Peyer's patch (tissue), 4 donors: ENCODE measurements at places on chromosomes 5 and 9. TPM values are rescaled to one million over a fixed set of nuclear protein-coding genes. Genes with fewer than 3 reads are reported as not detected.
A peak's percentile ranks its signal among the peaks of the same experiment; 100 is the strongest.

SLU7 gene
- total RNA-seq: 45.5 TPM

PKD2L2 gene
- not detected for total RNA-seq

LCN15 gene
- total RNA-seq: 1.5 TPM

PCDHGA3 gene
- 0.40 TPM for total RNA-seq

NXNL2 gene
- total RNA-seq: not detected

B4GALT7 gene
- total RNA-seq: 25.6 TPM

IFNK gene
- total RNA-seq: not detected

DNA sequence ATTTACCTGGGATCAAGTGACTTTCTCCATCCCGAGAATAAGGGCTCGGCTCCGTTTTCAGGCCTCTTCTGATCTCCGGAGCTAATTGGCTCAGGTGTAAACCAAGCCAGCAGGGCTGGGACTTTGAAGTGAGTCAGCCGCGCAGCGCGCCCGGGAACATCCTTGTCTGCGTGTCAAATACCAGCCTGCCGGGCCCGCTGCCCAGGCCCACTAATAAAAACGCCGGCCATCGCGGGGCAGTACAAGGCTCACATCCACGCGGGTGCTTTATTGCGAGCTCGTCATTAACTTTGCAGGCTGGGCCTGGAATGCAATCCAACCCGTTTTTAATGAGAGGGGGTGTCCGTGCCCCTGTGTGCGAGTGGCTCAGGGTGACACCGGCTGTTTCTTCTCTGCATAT lies 416.8 kb downstream of the IRX2 start:
- DNase-seq: no peak

DNA sequence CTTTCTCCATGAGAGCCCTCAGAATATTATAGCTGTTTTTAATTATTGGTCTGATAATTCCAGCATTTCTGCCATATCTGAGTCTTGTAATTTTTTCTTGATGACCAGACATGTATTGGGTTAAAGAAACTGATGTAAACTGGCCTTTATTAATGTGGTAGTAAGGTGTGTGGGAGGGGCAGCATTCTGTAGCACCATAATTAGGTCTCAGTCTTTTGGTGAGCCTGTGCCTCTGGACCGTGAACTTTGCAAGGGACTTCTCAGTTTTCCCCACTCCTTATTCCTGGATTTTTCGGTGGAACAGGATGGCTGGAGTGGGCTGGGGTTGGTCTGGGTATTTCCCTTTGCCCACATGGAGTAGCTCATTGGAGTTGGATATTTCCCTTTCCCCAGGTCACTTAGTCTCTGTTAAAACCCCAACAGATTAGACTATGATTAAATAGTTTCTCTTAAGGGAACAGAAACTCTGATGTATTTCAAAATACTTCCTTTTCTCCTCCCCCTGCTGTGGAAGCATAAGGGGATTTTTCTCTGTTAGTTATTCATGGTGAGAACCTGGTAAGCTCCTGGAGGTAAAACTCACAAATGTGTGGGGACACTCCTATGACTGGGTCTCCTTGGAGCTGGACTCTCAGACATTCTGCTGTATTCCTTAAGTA lies 52.4 kb downstream of the FSD1L start:
- no peak for DNase-seq

DNA sequence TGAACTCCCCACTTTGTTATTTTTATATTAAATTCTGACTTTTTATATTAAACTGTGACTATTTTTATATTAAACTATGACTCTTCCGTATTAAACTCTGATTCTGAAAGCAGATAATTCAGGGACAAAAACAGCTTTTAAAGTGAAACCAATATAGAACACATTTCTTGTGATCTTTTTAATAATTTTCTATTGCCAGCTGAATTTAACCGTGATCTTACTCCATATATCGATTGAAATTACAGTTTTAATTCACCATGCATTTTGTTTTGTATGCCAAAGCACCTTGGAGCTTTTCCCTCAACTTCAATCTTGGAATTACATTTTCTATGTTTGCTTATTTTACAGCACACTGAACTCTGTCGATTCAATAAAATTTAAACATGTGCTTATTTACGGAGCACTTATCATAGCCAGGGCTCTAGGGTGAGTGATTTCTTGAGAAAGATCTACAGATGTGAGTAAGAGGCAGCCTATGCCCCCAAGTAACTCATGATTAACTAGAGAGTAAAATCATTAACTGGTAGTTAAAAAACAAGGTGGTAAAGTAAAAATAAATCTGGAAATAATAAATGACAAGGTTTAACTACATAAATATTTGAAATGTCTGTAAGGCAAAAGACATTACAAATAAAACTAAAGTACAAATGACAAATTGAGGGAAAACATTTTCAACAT lies 72.9 kb upstream of the ALDH1B1 start:
- no peak for DNase-seq

DNA sequence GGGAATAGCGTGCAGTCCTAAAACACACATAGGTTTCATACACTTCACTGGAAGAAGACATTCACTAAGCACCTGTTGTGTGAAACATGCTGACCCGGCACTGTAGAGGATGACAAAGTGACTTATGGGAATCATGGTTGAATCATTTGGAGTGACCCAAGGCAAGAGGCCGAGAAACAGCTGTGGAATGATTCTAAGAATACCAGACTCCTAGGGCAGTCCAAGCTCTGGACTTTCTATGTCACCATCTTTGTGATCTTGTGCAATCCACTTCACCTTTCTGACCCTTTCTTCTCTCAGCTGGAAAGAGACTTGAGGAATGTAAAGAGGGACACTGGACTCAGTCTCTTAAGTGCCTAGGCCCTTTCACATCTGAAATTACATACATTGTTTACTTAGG lies 13.1 kb downstream of the MSANTD3 start:
- no peak for DNase-seq

GRCh38 chr5:68533051-68533450 lies 317.5 kb downstream of the PIK3R1 start:
- DNase-seq: no peak

- peak; percentile 49 for DNase-seq
Measured at GRCh38 chr9:20619487-20620200, 2.7 kb downstream of the MLLT3 start.

DNA sequence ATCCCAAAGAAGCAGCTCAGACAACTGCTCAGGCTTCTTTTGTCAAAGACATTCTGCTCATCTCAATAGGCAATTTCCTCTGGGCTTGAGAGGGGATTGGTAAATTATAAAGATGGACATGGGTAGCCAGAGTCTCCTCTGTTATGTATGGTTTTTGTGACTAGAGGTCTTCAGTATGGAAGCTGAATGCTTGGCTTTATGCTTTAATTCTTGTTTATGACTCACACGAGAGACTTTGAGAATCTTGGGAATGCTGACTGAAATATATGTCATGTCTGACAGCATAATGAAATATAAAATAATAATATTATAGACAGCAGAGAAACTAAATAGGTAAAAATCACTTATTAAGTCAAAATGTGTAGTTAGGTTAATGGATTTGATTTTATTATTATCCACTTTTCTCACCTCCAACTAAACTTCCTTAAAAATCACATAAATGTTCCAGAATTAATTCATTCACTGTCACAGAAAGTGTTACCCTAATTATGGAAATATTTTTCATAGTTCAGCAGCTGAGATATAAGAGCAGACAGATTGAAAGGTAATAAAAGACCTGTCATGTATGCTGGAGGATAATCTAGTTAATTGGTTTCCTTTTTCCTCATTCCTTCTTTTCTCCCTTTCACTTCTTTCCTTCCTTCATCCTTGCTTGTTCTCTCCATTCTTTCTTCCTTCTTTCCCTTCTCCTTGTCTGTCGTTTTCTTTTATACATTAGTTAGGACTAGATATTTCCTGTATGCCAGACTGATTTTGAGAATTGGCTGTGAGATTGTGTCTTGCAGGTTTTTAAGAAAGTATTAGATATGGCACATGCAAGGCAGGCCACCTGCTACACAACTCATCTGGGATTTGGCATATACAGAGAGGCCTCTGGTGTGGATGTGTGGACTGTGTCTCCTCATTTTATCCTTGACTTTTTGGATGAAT lies 1866.1 kb upstream of the NUDT12 start:
- DNase-seq: no peak

DNA sequence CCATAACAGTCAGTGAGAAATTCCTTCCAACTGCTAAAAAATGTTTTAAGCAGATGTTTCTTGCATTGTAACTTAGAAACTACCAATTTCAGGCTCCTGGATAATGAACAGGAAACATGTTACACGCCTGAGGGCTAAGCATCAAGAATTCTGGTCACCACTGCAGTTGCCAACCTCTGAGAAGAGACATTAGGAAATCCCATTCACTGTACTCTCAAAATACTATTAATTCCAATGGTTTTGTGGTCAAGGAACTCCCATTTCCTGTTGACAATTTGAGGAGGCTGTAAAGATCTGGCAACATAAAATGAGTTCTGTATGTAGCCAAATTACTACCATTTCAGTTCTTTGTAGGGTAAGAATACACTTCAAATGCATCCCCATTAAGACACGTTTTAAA lies 456.0 kb upstream of the MEF2C start:
- no peak for DNase-seq

DNA sequence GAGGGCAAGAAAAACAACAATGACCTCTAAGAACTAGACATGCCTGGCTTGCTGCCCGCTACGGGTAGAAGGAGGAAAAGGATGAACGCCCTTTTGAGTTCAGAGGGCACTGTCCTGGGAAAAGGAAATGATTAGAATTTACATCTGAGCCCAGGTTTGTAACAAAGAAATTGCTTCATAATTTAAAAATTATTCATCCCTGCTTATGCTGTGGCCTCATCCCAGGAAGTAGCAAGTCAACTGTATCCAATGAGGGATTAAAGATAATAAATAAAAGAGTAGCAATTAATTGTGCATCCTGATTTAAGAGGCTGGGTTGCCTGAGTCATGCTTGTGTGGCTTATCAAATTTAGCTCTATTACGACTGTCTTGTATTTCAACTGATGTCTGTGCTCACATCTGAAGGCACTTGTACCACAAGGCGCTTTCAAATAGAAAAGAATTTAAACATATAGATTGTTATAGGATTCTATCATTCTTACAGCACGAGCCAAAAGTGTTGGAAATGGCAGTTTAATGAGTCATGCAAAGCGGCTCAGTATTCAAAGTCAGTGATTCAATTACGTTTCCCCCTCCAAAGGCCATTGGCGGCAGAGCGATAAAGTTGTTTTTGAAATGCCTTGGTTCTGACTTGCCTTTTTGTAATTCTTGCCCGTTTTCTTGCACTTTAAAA lies 40.0 kb upstream of the DMRT1 start:
- DNase-seq: no peak

DNA sequence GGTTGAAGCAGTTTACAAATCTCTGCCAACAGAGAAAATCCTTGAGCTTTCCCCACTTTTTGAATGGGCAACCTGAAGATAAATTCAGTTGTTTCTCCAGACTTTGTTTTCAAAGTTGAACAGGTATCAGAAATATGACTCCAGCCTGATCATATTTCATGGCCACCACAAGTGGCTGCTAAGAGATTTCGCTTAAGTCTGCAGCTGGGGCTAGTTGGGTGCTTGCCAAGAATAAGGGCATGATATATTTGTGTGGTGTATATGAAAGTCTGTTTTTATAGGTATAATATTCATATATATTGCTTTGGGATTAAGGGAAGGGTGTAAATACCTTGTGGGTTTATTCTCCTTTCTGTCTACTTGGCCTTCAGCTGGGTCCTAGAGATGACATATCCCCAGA lies 168.4 kb upstream of the GDNF start:
- no peak for DNase-seq

DNA sequence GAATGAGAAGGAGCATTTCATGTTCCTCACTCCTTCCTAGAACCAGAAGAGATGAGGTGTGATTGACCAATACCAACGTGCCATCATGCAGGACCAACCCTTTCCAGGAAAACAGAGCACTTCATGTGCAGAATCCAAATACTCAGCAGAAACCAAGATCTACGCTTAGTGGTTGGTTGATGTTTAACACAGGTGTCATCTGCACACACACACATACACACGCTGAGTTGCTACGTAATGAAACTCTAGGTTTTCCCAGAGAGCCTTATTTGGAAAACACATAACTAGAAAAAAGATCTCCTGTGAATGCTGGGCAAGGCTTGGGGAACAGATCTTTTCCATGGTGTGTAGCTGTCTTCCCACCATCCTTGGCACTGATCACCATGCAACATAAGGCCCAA lies 21.1 kb upstream of the ZNF622 start:
- peak; percentile 49 for DNase-seq

DNA sequence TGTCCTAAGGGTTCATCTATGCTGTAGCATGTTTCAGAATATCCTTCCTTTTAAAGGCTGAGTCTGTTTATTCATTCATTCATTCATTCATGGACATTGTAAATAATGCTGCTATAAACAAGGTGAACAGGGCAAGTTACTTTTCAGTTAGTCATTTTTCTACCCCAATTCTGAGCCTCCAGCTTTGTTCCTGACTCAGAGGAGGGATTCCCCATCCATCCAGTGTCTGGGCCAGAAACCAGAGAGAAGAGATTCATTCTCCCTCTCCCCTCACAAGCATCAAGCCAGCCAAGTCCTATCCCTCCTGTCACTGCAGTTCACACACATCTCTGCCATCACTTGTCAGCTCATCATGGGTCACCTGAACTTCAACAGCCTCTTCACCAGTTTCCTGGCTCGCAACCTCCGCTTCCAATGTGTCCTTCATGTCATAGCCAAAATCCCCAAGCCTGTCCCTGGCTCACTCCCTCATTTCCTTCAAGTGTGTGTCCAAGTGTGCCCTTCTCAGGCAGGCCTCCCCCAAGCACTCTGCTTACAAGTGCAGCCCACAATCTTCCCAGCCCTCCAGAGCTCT lies 203.0 kb downstream of the TTLL11 start:
- no peak for DNase-seq

DNA sequence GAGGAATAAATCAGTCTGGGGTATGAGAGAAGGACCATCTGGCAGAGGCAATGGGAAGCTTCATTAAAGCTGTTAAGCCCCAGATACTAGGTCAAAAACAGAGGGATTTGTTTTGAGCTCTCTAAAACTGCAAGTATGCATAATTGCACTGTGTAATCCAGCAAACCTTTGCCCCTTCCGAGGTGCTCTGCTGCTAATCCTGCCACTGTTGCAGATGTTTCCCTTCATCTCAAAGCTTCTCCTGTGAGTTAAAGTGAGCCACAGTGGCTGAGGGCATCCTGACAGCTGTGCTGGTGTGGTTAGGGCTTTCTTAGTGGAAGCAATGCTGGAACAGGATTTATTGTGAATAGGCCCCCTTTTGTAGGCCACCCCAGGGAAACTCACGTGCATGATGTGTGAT lies 160.3 kb upstream of the TRPC7 start:
- no peak for DNase-seq

GRCh38 chr5:99104538-99105132 lies 175.8 kb upstream of the CHD1 start:
- no peak for DNase-seq

DNA sequence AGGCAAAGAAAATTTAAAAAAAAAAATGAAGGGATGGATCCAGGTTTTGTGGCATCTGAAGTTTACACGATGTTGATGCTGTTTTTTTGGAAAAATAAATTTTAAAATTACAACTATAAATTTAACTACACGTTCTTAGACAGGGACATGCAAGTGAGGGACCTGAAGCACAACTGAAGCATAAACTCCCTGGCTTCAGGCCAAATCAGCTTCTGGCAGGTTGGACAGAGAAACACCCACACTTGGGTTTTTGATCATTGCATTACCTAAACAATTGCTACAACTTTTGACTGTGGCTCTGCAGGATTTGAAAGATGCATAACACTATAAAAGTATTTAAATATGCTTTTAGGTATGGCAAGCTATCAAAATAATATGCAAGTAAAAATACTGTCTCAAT lies 1318.3 kb upstream of the DMAC1 start:
- DNase-seq: no peak

- DNase-seq: no peak
Measured at GRCh38 chr5:128645581-128645980, 107.5 kb upstream of the FBN2 start.
